NCI-H146 (cell line): ENCODE measurements at places on chromosomes 4 and X.

- no peak for DNase-seq
Observed at GRCh38 chrX:132743086-132743485, 215.3 kb downstream of the HS6ST2 start.

DNA sequence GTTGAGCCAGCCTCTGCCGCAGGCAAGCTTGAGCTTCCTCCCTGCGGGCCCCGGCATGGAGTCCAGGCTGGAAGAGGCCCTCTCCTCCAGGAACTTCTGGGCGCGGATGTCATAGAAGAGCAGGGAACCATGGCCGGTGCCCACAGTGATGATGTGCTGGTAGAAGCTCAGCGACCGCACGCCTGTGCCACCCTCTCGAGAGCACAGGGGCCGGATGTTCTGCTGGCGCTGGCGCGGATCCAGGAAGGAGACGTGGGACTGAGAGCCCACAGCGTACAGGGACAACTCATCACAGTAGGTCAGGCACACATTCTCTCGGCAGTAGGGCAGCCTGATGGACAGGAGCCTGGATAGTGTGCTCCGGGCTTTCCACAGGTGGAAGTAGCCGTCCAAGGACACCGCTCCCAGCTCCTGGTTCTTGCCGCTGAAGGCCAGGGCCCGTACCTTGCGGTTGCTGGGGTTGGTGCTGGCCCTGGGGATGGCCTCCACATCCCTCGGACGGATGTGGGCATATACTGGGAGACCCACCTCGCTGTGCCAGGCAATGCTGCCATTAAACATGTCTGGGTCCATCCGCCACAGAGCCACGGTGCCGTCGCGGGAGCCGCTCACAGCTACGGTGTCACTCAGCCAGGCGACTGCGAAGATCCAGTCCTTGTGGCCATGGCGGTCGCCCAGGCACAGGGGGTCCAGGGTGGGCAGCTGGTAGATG, 1.2 kb downstream of the DCAF12L2 start:
- DNase-seq, result no peak

GRCh38 chr4:7607156-7607910, 172.6 kb upstream of the PSAPL1 start:
- no peak for DNase-seq

DNA sequence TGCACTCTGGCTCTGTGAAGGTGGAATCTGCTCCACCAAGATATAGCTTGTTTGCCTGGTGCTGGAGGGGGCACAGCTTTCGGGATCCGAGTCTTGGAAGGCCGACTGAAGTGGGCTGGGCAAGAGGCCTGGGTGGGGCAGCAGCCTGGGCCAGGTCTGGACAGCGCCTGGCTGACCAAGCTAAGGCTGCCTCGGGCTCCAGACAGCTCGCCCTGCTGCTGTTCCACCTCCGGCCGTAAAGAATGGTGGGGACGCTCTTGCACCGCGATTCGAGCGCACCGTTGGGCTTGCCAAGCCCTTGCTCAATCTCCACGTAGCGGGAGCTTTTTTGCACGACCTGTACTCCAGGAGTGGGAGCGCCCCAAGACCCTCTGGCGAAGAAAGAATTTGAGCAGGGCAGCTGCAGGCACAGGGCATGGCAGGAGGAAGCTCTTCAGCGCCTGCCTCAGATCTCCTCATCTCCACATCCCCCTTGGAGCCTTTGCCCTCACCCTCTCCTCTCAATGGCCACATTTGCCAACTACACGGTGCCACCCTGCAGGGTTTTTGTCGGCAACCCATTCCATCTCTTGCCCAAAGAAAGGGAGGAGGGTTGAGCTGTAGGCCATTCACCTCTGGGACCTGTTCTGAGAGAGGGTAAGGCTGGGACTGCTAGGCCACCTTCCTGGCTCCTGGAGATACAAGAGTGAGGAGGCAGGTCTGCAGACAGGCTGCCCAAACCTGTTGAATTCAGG, 18.9 kb downstream of the CNGA2 start:
- peak; percentile 9 for DNase-seq

GRCh38 chrX:20260885-20261284, 5.8 kb downstream of the RPS6KA3 start:
- DNase-seq, result no peak

GRCh38 chrX:15816886-15817285, 26.6 kb downstream of the ZRSR2 start:
- no peak for DNase-seq

GRCh38 chr4:77123411-77123810, 33.6 kb upstream of the CCNG2 start:
- DNase-seq, result no peak

GRCh38 chr4:42640613-42641012, 16.3 kb downstream of the ATP8A1 start:
- DNase-seq, result no peak

DNA sequence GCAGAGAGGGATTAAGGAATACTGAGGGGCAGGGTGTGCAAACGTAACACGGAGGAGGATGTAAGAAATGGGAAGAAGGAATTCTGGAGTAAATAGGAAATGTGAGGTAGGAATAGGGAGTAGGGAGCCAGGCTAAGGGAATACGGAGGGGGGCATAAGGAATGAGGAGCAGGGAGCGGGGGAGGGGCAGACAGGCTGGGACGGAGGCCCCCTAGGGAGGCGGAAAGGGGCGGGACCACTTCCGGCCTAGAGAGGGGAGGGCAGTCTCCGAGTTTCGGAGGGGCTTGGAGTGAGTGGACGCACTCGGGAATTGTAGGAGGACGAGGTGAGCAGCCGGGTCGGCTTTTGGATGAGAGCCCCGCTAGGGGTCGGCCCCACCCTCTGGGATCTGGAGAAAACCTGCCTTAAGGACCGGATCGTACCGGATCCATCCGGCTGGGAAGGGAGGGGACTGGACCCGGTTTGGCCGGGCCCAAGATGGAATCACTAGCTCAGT, 612 bp downstream of the MAGED2 start:
- DNase-seq, result peak; percentile 79

GRCh38 chr4:81353861-81354260, 117.8 kb downstream of the RASGEF1B start:
- DNase-seq, result no peak

DNA sequence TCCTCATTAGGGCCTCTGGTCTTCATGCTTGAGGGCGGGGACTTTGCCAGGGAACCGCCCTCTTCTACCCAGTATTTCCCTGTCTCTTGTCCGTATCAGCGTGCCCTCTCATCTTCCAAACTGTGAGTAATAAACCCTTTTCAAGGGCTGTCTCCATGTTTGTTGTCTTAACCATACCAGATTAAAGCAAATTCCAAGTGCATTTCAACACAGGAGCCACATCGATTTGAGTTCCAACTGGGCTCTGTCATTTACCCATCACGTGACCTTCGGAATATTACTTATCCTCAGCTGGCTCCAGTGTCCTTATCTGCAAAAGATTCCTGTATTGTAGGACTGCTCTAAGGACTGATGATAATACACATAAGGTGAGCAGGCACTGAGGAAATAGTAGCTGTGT, 6.4 kb upstream of the PHEX start:
- DNase-seq, result no peak

DNA sequence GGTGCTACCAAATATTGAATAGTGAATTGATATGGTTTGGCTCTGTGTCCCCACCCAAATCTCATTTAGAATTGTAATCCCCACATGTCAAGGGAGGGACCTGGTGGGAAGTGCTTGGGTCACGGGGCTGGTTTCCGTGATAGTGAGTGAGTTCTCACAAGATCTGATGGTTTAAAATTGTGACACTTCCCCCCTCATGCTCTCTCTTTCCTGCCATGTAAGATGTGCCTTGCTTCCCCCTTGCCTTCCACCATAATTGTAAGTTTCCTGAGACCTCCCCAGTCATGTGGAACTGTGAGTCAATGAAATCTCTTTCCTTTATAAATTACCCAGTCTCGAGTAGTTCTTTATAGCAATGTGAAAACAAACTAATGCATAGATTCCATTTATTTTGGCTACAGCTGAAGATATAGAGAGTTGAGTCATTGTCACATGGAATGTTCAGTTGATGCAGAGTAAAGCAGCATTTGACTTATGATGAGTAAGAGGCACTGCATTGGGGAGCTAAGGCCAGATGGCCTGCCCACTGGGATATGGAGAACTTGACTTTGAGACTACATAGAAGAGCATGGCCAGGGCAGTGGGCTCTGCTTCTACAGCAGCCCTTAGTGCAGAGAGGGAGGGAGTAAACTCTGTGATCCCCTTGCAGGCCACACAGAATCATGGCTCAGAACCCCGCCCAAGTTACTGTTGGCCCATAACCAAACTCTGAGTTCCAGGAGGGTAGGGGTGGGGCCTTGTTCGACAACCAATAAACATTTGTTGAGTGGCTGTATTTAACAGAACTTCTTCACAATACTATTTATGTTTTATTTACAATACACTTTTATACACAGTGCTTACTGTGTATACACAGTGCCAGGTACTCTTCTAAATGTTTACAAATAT, 34.2 kb downstream of the RAI2 start:
- no peak for DNase-seq

GRCh38 chr4:152643153-152644035, 36.4 kb downstream of the TMEM154 start:
- DNase-seq, result no peak

DNA sequence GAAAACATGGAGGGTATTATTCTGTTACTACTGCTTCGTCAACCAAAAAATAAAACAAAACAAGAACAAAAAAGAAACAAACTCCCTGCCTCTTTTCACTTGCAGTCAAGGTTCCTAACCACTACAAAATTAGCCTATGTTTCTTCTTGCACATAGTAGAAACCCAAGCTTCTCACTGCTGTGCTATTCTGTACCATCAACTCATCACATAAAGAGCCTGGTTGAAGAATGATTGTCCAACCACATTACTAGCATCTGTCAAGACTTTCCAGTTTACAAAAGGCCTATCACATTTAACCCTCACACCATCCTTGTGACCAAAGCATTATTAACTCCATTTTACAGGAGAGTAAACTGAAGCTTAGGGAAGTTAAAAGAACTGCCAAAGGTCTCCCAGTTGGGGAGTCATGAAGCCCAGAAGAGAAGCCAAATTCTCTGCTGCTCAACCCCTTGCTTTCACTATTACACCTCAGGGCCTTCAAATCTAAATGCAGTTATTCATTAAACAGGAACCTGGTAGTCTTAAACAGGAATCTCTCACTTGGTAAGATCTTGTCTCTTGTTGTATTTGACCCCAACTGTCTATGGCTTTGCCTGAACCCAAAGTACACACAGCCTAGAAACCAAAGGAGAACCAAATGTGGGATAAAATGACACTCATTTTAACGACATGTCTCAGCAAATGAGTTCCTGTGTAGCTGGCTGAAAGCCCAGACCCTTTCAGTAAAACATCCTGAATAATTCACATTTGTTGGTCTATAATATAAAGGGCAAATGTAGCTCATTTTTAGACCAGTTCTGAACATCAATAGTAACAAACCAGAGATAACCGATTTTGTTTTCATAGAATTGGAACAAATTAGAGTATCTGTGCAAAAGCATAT, 8.6 kb downstream of the F9 start:
- no peak for DNase-seq

- no peak for DNase-seq
Observed at GRCh38 chr4:147968641-147969040, 236.8 kb downstream of the ARHGAP10 start.

GRCh38 chr4:68864438-68865187, 48.8 kb downstream of the UGT2B10 start:
- DNase-seq, result peak; percentile 54

- no peak for DNase-seq
Observed at GRCh38 chr4:179486570-179487335, 2044.5 kb upstream of the AGA start.

DNA sequence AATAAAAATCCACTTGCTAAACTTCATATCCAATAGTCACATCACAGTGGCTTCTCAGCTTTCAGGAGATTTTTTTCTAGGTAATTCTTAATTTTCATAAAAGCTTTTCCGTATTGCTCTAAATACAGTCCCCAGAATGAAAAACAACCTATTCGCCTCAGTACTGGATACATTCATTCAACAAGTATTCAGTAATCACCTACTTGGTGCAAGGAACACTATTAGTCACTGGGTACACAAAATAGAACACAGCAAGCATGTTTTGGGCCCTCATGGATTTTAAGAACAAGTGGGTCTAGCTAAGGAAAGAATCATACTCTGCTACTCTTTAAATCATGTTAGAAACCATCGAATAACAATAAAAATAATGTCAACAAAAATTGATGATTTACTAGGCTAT, 2.8 kb upstream of the BEX3 start:
- DNase-seq, result no peak
